ENCODE measurements at places on chromosomes 7 and 10.

GRCh38 chr7:142383841-142384492 is 126.1 kb upstream of the PRSS58 start:
- DNase-seq: no peak

DNA sequence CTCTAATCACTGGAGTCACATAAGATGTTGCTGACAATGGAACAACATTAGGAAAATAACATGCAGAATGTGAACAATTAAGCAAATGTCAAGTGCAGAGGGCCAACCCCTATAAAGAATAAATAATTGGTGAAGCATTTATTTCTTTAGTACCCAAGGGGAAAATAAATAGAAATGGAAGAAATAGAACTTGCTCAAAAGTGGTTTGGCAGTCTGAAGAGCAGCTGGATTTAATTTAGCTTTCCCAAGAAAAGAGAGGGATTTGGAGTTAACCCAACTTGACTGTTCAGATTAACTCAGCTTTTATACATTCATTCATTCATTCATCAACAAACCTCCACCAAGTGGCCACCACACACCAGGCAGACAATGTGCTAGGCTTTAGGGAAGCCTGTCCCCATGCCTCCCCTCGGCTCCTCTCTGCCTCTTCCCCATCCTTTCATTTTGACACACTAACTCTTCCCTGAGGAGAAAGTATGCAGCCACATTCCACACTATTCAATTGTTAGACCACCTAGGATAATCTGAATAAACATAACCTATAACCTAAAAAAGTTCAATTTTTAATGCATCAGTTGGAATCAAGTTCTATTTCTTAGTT is 295.5 kb downstream of the AHR start:
- no peak for DNase-seq

- no peak for DNase-seq
Observed at GRCh38 chr7:137501562-137501961, 158.0 kb upstream of the PTN start.

DNA sequence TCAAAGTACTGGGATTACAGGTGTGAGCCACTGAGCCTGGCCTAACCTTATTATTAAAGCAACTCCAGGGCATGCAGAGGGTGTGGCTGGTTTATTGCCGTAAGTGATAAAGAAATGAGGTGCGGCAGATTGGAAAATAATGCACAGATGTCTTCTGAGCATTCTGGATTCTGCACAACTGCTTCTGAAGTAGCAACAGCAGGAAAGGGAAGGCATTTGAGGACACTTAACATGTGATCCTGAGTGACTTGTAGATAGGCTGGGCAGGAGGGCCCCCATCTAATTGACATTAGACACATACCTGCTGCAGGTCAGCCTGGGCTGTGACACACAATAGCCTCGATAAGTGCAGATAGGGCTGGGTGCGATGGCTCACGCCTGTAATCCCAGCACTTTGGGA is 5.6 kb downstream of the RHBDD2 start:
- DNase-seq: no peak

DNA sequence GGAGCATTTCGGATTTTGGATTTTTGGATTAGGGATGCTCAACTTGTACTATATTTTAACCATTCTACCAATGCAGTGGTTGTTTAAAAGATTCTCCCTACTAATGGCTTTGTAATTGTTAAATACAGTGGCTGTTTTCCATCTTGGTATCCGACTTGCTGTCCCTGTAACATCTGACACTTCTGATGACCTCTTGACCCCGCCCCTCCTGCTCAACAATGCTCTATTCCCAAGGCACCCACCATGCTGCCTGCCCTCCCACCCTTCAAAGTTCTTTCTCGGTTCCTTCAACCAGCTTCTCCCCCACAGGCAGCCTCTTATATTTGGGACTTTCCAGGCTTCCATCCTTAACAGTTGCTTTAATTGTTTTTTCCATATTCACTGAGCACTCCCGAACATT is 2.0 kb downstream of the PRTFDC1 start:
- no peak for DNase-seq

GRCh38 chr7:114852293-114852692 is 69.6 kb upstream of the MDFIC start:
- DNase-seq: no peak

GRCh38 chr10:43844221-43844620 is 195.5 kb upstream of the ZNF32 start:
- DNase-seq: no peak

- no peak for DNase-seq
Observed at GRCh38 chr10:97278491-97278989, 13.9 kb downstream of the ARHGAP19 start.

GRCh38 chr10:27771231-27771630 is 25.6 kb upstream of the MKX start:
- no peak for DNase-seq

- no peak for DNase-seq
Observed at GRCh38 chr10:1410469-1411395, 326.6 kb downstream of the ADARB2 start.
